ENCODE measurements at places on chromosomes 12 and 14.
A peak's percentile ranks its signal among the peaks of the same experiment; 100 is the strongest.

GRCh38 chr12:80239867-80240266 is 140.5 kb downstream of the OTOGL start:
- no peak for DNase-seq

GRCh38 chr14:21210023-21210422 is 54.2 kb upstream of the OR5AU1 start:
- DNase-seq: no peak

DNA sequence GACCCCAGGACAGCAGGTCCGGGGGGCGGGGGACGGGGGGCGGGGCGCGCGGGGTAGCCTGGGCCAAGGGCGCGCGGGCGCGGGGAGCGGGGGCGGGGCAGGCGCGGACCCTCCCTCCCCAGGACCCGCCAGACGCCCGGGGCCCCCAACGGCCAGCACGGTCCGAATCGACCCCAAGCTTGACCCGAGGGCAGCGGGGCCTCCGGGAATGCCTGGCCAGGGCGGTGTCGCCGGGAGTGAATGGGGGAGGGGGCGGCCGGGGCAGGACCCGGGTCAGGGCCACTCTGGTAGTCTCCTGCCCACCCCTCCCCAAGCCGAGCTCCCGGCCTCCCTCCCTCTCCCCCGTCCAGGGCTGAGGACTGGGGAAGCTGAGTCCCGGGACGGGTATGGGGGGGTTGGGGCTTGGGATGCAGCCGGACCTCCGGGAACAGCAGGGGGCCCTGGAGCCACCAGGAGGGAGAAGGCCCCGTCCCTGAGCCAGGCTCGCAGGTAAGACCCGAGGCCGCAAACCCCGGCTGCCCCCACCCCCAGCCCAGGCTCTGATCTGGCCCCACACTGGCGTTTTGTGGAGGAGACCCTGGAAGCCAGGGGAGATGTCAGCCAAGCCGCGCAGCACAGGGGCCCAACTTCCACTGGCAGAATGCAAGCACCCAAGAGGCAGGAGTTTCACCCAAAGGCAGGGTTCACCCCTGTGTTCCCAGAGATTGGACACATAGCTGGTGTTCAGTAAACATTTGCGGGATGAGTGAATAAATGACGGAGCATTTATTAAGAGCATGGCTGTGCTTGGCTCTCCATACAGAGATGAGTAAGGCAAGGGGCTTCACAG is 545 bp upstream of the GALNT9 start:
- DNase-seq: no peak

DNA sequence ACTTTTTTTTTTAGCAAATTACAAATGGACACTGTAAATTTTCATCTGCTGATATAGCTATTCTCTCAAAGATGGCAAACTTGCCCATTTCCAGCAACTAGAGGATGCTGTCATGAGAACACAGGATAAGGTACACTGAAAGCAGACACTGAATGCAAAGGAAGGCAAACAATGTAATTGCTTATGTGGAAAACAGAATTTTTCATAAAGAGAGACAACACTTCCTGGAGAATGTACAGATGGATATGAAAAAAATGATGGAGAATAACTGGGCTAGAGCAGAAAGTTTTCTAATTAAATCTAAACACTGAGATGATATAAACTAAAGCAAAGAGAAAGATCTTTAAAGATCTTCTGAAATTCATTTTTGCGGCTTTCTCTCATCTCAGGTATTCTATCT is 581 bp downstream of the CD69 start:
- no peak for DNase-seq

- peak; percentile 43 for DNase-seq
These were observed 4.6 kb downstream of the NYNRIN start for GRCh38 chr14:24403294-24403998.

DNA sequence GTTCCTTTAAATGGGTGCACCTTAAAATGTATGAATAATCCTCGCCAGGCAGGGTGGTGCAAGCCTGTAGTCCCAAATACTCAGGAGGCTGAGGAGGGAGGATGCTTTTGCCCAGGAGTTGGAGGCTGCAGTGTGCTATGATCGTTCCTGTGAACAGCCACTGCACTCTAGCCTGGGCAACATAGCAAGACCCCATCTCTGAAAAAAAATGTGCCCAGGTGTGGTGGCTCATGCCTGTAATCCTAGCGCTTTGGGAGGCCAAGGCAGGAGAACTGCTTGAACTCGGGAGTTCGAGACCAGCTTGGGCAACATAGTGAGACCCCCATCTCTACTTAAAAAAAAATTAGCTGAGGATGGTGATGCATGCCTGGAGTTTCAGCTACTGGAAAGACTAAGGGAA is 39.6 kb downstream of the ACACB start:
- DNase-seq: no peak

- DNase-seq: peak; percentile 23
These were observed 14.0 kb downstream of the GPR68 start for GRCh38 chr14:91230397-91231035.

GRCh38 chr12:124279315-124279714 is 15.6 kb upstream of the RFLNA start:
- no peak for DNase-seq

DNA sequence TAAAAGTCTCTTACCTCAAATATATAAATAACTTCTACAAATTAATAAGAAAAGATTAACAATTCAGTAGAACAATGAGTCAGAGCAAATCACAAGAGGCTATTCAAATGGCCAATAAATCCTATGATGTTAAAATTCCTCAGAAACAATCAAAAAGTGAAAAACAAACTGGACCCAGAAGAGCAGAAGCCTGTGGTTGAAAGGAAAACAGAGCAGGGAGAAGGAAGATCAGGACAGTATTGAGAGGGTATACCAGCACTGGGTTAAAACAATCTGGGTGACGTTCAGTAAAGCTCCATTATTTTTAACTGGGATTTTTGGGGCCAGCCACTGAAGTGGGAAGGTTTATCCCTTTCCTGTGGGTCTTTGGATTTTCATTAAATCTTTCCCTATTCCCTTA is 39.7 kb upstream of the PCED1B start:
- DNase-seq: no peak

- no peak for DNase-seq
These were observed 10.4 kb downstream of the KRT83 start for GRCh38 chr12:52310622-52311284.

DNA sequence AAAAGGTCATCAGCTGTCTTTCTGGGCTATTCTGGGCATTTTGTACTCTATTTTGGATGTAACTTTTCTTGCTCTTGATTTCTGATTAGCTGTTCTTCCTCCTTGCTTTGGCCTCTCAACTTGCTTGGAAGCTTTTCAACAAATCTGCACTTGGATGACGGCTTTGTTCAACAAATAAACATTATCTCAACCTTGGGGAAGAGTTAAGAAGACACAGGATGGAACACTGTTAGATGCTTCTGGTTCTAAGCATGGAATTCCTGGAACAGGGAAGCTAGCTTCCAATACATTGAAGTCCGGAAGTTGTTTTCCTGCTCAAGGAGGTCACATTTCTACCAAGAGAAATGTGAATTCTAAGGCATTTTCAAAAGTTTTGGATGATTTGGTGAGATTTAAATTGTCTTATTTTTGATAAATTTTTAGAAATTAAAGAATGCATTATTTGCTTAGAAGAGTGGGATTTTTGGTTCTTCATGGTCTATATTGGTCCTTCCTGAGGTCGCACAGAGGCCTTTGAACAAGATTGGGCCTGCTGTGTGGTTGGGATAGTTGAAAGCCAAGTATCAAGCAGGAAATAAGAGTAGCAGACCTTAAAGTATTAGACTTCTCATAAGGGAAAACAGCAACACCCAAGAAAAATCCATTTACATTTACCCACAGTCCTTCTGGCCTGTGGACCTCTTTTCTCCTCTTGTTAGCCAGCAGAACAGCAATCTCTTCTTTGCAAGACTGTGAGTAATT is 59.2 kb downstream of the PPFIBP1 start:
- peak; percentile 57 for DNase-seq

- DNase-seq: no peak
These were observed 1.1 kb downstream of the ATXN2 start for GRCh38 chr12:111597831-111598636.

- DNase-seq: no peak
These were observed 25.2 kb upstream of the NCOR2 start for GRCh38 chr12:124592481-124593160.

- no peak for DNase-seq
These were observed 18.9 kb upstream of the COCH start for GRCh38 chr14:30855345-30856037.

DNA sequence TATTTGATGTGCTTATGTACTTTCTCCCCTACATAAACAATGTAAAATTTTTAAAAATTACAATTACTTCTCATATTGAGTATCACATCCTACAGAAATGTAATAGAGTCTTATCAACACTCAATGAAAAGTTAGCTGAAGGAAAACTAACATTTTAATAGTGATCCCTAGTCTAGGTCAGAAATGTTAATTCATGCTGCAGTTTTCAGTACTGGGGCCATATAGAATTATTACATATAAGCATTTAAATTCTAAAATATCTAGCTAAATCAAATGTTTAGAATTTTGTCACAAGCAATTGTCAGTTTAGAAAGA is 37.8 kb downstream of the SLC6A15 start:
- no peak for DNase-seq

DNA sequence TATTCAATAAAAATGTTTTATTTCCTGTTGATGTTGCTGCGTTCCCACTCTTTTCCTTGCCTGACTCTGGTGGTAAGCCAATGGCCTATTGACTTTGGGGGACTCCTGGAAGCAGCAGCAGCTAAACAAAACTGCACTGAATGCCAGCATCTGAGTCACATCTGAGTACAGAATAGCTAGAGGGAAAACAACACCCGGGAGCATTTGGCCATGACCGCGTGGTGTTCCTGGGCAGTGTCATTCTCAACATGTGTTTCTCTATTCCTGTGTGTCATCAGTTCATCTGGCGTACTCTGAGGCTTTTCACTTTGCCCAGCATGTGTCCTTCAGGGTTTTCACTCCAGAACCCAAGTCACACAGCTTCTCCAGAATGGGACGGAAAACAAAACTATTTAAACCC is 238.8 kb downstream of the PAWR start:
- peak; percentile 97 for DNase-seq

DNA sequence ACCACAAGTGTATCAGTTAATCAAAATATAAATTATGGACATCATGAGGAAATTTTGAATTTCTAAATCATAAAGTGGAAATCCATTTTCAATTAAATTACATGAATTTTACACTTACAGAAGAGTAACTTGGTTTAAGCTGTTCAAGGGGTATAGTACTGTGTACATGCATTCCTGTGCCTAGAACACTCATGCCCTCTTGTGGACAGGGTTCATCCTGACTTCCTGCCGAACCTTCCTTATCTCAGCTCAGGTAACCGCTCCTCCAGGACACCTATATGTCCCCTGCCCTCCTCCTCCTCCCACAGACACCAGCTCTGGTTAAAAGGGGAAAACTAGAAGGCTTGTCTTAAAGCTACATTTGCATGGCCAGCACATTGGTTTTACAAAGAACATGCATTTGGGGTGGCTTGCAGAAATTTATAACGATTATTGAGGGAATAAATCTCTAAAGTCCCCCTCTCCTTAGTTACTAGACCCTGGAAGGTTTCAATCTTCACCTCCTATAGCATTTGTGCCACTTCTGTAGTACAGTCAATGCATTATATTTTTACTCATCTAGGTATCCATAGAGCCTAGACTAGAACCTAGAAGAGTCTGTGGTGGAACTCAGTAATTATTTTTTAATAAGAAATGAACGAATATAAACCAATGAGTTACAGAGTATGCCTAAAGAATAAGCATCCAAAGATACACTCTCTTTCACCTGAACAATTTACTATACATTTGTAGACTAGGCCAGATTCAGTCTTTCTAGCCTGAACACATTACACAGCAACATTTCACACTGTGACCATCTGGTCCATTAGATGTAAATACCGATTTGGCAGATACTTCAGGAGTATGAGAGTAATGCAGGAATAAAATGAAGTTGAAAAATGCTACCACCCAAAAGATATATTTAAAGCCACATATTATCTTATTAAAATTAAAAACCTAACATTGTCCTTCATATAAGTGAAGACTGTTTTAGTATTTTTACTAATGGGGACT is 345.6 kb downstream of the PAWR start:
- DNase-seq: peak; percentile 46

DNA sequence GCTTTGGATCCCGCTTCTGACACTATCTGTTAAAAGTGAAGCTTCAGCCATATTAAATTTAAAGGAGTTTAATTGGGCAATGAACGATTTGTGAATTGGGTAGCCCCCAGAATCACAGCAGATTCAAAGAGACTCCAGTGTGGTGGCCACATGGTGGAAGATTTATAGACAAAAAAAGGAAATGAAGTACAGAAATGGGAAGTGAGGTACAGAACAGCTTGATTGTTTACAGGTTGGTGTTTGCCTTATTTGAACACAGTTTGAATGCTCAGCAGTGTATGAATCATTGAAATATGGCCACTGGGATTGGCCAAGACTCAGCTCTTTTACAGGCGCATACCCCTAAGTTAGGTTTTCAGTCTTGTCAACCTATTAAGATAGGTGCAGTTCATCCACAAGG is 21.9 kb downstream of the CCDC91 start:
- no peak for DNase-seq

DNA sequence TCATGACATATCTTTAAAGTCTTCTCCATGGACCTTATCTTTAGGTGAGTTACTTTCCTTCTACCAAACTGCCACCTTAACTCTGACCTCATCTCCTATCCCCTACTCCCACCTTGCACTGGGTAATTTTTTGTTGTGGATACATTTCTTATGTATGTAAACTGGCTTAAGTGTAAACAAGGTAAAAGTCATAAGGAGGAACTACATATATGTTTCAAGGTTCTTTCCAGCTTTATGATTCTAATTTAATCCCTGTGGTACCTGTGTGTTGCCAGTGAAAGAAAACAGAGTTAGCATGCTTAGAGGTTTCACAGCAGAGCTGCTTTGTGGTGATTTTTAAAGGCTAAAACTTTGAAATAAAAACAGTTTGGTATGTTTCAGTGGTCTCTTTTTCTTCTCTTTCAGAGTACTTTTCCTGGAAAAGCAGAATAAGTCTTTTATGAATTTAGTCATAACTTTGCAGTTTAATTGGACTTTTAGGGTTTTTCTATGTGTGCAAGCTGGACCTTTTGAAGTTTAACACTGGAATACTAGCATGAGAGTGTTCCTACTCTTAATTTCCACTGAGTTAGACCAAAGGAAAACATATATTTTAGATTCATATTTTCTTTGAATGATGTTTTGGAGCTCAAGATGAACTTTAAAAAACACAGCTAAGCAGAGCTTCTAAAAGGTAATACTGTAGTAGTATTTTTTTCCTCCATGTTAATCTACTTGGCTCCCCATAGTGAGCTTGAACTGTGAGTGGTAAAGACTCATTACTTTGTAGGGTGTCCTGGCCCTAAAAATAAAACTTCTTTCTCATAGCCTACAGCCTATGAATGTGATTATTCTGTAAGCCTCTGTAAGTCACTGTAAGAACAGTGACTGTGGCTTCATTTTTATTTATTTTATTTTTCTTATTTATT is 105.4 kb downstream of the FUT8 start:
- no peak for DNase-seq

DNA sequence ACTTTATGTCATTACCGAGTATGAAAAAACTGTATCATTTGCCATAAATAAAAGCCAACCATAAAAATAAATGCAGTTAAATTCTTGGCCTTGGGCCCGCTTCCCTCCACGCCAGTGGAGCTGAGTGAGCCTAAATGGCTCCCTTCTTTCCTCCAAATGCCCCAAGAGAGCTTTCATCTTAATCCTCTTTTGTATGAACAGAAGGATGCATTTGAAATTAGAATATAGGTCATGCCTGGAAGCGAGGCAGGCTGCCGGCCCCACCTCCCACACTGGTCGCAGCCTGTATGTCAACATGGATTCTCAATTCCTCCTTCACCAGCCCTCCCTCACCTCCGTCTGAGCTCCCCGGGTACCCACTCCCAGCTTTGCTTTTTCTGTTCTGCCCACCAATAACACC is 245.7 kb downstream of the SLC15A4 start:
- no peak for DNase-seq

Measured in foreskin fibroblast (primary cell).